ENCODE measurements at places on chromosomes 5 and 9.

- peak; percentile 25 for DNase-seq
These were observed 10.3 kb downstream of the CNOT8 start for GRCh38 chr5:154868702-154869101.

DNA sequence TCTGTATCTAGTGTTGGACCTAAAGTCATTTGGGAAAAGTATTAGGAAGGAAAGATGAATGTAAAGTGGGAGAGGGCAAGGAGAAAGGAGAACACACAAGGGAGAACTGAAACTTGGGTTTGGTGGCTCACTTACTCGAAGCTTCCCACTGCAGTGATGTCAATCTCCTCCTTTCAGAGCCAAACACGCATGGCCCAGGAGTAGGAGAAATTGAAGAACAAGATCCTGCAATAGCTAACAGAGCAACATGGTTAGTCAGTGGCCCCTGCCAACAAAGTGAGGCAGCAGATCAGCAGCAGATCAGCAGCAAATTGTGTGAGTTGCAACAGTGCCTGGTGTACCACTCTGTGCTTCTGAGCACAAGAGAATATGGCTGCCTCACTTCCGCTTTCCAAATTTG is 366.4 kb downstream of the PSAT1 start:
- DNase-seq = no peak

DNA sequence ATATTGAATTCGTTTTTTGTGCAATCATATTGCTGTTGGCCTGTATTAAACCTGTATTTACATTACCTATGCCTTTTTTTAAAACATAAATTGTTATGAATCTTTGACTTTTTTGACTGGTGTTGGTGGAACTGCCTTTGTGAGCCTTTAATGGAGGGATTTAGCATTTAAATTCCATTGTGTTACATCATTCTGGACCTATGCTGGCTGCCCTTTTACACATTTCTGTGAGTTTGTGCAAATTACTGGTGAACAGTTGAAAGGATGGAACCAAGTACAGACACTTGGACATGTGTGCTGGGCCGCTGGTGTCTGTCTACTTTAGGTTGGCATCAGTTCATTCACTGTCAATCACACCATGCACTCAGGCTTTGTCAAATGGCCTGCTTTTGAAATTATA is 3.4 kb downstream of the SNX18 start:
- DNase-seq = peak; percentile 40

- no peak for DNase-seq
These were observed 7.3 kb upstream of the SMIM3 start for GRCh38 chr5:150771034-150771795.
